B cell (primary cell): ENCODE measurements at places on chromosomes 16 and 17. TPM values are rescaled to one million over a fixed set of nuclear protein-coding genes. Genes with fewer than 3 reads are reported as not detected.

DNA sequence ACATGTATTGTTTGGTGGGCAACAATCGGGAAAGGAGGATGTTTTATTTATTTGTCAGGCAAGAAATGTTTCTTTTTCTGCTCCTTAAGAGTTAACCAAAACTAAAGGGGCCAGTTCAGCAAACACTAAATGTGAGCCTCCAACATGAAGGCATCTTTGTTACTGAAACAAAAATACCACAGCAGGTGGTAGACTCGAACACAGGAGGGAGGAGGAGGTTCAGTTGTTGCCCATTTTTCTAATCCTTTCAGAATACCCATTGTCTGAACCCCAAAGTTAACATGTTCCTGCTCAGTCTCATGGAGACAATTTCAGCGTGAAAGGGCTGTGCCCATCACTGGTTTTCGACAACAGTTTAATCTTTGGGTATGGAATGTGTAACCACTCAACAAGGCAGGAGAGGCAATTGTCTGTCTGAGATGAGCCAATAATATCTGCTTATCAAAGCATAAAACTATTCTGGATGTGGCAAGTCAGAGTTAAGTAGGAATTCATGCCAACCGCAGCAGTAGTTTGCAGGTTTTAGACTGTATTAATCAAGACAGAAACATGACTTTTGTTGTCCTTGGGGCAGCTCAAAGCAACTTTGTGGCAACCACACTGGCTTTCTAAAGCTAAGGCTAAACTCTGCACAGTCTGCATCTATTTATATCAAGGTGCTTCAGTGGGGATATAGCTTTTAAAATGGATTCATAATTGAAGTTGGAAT is 211.7 kb downstream of the FTO start:
- no peak for DNase-seq

GRCh38 chr17:4522661-4523060 is 24.0 kb downstream of the SPNS2 start:
- DNase-seq = no peak

The CCR7 gene
- total RNA-seq = 451 and 481 TPM in 2 replicates

DNA sequence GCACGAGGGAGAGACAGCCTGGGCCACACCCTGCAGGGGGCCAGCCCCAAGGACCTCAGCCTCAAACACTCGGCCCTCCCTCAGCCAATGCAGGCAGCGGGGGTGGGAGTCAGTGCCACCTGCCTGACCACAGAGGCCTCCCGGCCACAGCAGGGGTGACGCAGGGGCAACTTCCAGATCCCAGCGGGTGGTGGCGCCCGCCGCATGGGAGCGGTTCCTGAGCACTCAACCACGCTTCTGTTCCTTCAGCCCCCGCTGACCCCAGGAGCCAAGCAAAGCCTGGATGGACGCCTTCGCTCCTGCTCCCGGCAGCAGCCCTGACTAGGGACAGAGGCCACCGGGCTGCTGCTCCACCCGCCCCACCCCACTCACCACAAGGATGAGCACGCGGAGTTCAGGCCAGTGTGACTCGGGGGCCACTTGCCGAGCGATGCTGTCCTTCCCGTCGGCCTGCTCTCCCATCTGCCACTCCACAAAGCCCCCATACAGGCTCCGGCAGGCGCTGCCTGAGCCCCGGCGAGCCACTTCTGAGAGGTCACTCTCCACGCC is 5.0 kb upstream of the CYBA start:
- DNase-seq = no peak

- DNase-seq = no peak
These were observed 5.4 kb downstream of the MARCHF10 start for GRCh38 chr17:62802561-62803205.

The SPNS3 gene
- 0.17 and 0.44 TPM in 2 replicates for total RNA-seq

- peak; percentile 83 for DNase-seq
These were observed 12.7 kb downstream of the SLC35B1 start for GRCh38 chr17:49694847-49695697.

GRCh38 chr16:17082095-17082882 is 388.5 kb downstream of the XYLT1 start:
- no peak for DNase-seq

- no peak for DNase-seq
These were observed 4.2 kb downstream of the AIPL1 start for GRCh38 chr17:6430769-6431168.

DNA sequence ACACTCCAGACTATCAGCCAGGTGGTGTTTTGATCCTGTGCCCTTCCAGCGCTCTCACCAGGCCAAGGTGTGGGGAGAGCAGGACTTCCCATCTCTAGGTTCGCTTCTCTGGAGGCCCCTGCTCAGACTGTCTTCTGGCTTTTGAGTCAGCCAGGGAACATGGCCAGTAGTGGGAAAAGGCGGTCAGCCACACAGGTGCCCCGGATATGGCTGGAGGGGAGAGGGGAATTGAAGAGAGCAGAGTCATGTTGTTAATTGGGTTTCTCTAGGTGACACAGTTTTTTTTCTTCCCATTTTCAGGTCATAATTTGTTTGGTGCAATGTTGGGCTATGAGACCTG is 1.5 kb downstream of the MINK1 start:
- no peak for DNase-seq

GRCh38 chr17:7704601-7705268 is at the start of gene EFNB3:
EFNB3 (plus strand) TSS chr17:7705202; CDS start chr17:7705599, 397 bp downstream.
- peak; percentile 29 for DNase-seq

DNA sequence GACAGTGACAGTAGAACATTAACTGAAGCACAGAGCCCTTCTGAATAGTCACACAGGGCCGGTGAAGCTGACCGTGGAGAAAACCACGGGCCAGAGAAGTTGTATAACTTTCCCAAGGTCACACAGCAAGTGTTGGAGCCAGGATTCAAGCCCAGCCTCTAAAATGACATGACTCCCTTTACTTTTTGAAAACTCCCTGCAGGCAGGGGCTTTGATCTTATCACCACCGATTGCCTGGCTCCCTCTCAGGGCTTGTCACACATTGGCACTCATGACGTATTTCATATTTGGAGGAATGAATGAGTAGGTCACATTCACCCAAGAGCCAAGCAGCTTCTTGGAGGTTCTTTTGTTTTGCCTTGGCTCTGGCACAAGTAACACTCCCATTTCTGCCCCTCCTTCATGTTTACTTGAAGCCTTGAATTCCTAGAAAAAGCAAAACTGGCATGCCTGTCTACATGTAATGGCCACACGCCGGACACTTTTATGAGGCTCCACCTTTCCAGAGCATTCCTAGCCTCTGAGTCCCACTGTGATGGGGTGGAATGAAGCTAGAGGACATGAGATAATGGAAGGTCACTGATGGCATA is 13.3 kb upstream of the RBBP6 start:
- DNase-seq = no peak

- DNase-seq = no peak
These were observed 31.7 kb upstream of the LCMT1 start for GRCh38 chr16:25079637-25080378.

DNA sequence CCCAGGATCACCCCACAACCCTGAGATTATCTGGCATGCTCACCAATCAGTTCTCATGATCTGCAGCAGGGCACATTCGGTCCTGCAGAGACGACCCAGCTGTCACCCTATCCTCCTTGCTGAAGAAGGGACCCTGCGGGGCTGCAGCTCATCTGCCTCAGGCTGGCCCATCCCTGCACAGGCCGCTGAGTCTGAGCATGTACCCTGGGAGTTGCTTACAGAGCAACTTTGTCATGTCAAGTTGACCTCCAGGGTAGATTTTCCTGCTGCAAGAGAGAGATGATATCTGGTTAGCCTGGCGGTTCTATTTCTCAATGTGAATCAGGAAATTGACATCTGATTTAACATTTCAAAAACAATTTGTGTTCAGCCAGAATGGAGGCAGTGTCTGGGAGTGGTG is 36.0 kb upstream of the ADCY9 start:
- DNase-seq = no peak

The ZG16B gene
- total RNA-seq = not detected in 2 replicates

The TBC1D10B gene
- total RNA-seq = 53.0 and 58.0 TPM in 2 replicates

The ANKS3 gene
- total RNA-seq = 31.9 and 36.2 TPM in 2 replicates

DNA sequence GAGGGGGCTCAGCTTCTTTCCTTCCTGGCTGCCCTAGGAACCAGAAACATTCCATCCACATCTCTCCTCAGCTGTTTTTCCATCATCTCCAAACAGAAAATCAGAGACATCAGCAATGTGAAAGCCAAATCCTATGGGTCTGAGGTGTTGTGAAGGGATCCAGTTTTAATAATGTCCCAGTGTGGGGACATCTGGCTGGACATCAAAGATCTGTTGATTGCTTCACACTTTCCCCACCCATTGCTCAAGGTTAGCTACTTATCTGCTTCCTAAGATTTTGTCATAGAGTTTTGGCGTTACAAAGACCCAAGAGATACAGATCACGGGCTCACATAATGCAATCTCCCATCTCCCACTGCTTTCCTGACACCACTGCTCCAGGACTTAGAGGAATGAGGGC is 47.8 kb upstream of the AXIN2 start:
- DNase-seq = no peak

- no peak for DNase-seq
These were observed 211.7 kb upstream of the GSE1 start for GRCh38 chr16:85401370-85401916.

DNA sequence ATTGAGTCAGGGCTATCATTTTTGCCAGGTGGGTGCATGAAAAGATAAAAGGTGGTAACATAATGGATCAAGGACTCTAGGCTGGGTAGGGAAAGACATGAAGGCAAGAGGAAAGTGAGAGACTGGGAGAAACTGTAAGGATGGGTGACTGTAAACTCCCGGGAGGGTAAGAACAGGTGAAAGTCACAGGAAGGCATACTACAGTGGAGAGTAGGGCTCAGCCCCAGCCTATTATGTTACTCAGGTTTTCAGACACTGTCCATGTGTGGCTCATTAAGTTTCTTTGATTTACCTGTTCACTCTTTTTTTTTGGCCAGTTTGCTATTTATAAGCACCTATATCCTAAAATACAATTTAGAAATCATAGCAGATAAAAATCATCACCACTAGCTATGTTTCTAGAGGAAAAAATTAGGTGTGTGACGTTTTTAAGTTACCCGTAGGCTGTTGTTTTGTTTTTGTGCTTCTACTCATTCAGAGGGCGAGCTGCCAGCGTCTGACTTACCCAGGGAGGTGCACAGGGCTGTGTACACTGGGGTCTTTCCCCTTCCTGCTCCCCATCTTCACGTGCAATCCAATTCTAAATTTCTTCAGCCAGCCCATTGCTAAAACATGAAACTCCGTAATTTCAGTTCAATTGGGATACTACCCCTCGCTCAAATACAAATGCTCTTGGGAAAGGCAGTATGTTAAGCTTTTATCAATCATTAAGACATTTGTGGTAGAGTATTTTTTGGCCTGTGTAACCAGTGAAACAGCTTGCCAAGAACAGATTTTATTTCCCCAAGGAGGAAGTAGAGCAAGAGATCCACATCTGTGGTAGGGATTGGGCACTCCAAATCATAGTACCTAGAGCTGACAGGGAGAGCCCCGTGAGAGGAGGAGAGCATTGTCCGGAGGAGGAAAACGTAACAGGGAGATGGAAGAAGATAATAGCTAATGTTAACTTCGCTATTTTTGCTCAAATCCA is 21.7 kb upstream of the VWA3A start:
- DNase-seq = no peak

GRCh38 chr16:6153901-6154300 is 1056.3 kb upstream of the EEF2KMT start:
- DNase-seq = no peak

The SCGB1C2 gene
- total RNA-seq = not detected in 2 replicates

DNA sequence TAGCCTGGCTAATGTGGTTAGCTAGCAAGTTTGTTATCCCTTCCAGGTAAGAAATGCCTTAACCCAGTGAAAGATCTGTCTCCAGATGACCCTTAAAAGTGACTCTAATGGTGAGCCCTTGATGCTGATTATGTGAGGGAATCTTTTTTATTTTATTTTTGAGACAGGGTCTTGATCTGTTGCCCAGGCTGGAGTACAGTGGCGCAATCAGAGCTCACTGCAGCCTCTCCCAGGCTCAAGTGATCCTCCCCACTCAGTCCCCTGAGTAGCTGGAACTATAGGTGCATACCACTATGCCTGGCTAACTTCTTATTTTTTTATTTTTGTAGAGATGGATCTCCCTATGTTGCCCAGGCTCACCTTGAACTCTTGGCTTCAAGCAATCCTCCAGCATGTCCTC is 10.8 kb upstream of the HP start:
- DNase-seq = no peak

The MSRB1 gene
- 15.2 and 17.5 TPM in 2 replicates for total RNA-seq

The CREBBP gene
- total RNA-seq = 205 and 206 TPM in 2 replicates

The KRT31 gene
- not detected in 2 replicates for total RNA-seq

The DYNC1LI2 gene
- 109 and 111 TPM in 2 replicates for total RNA-seq

DNA sequence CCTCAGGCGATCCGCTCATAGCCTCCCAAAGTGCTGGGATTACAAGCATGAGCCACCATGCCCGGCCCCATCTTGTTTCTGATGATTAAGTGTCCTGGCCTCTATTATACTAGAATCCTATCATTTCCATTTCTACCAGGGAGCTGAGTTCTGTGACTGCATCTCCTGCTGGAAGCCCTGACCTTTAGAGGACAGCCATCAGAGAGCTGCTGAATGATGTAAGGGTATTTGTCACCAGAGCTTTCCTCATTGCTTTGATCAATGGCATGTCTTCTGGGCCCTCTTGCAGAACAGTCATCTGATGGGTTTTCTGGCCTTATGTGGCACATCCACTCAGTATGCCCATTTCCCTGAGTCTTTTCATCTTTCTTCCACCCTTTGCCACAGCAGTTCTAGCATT is 39.9 kb downstream of the PSMD12 start:
- DNase-seq = no peak
